ENCODE measurements at places on chromosomes 7 and 10.
A peak's percentile ranks its signal among the peaks of the same experiment; 100 is the strongest.

DNA sequence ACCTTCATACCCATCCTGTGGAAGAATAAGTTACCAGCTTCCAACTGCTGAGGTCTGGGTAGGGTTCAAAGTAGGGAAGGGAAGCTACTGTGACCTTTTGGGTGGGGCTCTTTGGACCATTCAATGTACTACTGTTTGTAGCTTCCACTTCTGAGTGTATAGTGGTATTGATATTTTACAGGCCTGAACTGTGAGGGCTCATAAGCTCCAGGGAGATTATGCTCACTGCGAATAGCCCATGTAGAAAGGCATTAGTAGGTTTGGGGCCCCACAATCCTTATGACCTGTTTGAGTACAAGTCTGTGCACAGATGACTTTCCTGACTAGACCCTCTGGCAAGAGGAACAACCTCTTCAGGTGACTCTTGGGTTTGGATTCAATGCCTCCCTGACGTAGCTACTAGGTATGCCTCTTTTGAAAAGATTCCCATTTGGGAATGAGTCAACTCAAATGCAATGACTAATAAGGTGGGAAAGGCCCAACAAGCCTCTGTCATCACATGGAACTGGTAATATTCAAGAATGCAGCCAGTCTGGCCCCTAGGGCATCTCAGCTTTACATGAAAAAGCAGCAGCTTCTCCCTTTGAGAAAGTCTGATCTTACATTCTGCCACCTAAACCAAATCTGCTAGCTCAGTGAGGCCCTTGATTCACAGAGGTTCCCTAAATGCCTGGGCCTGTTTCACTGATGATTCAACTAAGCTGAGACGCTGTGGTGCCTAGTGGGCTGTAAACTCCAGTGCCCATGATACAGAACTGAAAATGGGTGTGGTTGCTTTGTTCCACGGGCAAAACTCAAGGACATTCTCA is 79.8 kb downstream of the ABI1 start:
- DNase-seq, result no peak

- no peak for DNase-seq
Measured at GRCh38 chr7:1232623-1233332, at the start of gene UNCX. UNCX (plus strand) TSS chr7:1232872; CDS start chr7:1233018, 146 bp downstream.

DNA sequence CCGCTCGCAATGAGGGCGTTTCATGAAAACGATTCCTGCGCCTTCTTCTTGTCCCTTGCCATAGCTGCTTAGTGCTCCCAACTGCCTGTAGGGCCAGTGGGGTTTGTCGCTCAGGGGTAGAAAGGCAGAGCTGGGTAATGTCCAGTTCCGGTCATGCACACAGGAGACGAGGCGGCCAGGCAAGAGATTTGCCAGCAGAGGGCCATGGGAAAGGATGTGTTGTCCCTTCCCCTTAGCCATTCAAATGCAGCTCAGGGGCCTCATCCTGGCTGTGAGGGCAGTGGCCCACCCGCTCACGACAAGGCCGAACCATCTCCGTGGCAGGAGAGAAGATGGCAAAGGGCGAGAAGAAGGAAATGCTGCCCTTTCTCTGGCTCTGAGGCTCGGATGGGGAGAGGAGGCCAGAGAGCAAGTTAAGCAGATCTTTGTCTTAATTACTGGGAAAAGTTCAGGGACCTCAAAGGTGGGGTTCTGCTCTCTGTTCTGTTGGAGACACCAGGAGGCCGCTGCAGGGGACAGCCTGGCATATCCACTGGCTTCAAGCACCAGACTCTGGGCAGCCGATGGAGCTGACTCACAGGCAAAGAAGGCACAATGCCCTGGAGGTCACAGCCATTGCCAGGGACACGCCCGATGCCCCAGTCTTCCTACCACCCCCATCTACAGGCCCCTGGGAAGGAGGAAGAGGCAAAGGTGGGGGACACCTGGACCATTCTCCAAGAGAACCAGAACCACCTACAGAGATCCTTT is 534.8 kb upstream of the MGMT start:
- no peak for DNase-seq

GRCh38 chr10:49650724-49651034 is 28.8 kb upstream of the C10orf53 start:
- no peak for DNase-seq

DNA sequence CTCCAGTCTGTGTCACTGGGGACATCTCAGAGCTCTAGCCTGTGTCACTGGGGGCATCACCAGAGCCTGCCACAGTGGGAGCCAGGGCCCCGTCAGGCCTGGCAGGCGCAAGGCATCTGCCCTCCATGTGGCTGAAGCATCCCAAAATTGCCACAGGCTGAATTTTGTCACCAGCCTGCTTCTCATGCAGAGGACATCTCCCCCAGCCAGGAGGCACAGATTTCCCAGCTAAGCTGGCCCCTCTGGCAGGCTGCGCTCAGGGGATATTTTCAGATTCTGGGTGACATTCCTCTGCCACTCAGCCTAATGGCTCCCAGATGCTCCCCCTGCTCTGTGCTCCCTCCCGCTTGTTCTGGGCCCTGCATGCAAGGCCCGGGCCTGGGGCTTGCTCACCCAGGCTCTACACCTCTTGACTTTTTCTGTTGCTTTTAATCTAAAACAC is 64.6 kb downstream of the COL13A1 start:
- DNase-seq, result no peak

- DNase-seq, result no peak
Measured at GRCh38 chr10:125107965-125108580, 52.3 kb downstream of the CTBP2 start.

GRCh38 chr7:33819658-33820057 is 85.7 kb upstream of the BMPER start:
- no peak for DNase-seq

GRCh38 chr10:63866075-63866746 is 345.0 kb downstream of the REEP3 start:
- DNase-seq, result peak; percentile 29

- no peak for DNase-seq
Measured at GRCh38 chr7:91310830-91311460, 46.7 kb downstream of the FZD1 start.

Data from activated T-cell treated with anti-CD3 and anti-CD28 coated beads for 24 hours (primary cell).